ENCODE measurements at places on chromosomes 1 and 21.

- peak; percentile 40 for DNase-seq
Measured at GRCh38 chr1:78348496-78349284, 142.1 kb upstream of the PTGFR start.

DNA sequence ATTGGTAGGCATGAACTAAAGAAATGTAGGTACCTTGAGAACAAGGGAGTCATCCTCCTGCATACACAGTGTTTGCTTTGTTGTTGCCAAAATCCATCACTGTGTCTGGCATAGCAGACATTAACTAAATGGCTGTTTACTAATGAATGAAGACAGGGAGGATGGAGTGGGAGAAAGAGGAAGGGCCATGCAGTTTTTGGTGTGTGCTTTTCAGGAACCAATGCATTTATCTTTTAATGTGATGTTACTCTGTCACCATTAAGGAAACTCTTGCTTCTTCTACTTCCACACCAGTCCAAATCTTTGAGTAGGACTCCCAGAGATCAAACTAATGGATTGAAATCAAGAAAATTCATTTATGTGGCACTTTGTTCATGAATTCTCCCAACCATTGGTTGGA, 55.6 kb upstream of the DUSP10 start:
- DNase-seq, result no peak

DNA sequence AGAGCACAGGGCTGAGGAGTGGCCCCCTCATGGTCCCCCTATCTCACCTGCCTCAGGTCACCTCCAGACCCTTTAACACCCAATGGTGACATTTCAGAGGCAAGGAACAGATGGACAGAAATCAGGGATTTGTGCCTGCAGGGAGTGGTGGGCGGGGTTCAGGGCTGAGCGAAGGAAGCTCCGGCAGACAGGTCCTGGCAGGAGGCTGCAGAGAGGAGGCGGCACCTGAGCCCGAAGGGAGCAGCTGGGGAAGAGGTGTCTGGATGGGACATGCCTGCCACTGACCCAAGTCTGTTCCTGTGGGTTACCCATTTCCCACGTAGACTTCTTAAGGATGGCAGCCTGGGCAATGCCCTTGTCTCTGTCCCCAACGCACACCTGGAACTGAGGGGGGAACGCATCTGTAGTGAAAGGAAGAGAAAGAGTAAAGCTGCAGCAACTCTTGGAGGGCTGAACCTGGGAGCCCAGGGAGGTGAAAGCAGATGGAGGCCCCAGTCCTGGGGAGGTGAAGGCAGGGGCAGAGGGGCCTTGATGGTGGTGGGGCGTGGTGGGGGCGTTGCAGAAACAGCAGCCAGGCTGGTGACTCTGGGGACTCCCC, 61.6 kb upstream of the ADARB1 start:
- DNase-seq, result no peak

DNA sequence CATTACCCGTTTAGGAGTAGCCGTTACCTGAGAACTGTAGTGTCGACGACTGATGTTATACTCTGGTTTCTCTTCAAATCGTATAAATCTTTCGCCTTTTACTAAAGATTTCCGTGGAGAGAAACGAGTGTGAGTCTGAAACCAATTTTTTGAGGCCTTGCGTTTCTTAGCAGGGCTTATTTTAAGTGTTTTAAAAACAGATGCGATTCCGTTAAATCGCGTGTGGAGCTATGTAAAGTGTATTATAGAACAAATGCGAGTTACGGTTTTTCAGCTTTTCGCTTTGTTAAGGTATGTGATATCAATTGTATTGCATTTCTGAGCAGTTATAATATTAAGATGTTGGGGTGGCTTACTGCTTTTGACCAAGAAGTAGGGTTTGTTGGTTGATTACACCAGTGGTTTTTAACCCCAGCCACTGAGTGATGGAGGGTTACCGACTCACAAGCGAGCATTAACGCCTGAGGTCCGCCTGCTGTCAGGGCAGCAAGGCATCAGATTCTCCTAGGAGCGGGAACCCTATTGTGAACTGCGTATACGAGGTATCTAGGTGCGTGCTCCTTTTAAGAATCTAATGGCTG, 18.0 kb downstream of the KIAA2013 start:
- DNase-seq, result peak; percentile 98

GRCh38 chr1:39292401-39292800, 87.9 kb downstream of the MACF1 start:
- DNase-seq, result no peak

- DNase-seq, result peak; percentile 12
Measured at GRCh38 chr1:203176273-203177035, 828 bp upstream of the MYBPH start.

GRCh38 chr1:118995312-118996016, 7.3 kb upstream of the TBX15 start:
- DNase-seq, result no peak

DNA sequence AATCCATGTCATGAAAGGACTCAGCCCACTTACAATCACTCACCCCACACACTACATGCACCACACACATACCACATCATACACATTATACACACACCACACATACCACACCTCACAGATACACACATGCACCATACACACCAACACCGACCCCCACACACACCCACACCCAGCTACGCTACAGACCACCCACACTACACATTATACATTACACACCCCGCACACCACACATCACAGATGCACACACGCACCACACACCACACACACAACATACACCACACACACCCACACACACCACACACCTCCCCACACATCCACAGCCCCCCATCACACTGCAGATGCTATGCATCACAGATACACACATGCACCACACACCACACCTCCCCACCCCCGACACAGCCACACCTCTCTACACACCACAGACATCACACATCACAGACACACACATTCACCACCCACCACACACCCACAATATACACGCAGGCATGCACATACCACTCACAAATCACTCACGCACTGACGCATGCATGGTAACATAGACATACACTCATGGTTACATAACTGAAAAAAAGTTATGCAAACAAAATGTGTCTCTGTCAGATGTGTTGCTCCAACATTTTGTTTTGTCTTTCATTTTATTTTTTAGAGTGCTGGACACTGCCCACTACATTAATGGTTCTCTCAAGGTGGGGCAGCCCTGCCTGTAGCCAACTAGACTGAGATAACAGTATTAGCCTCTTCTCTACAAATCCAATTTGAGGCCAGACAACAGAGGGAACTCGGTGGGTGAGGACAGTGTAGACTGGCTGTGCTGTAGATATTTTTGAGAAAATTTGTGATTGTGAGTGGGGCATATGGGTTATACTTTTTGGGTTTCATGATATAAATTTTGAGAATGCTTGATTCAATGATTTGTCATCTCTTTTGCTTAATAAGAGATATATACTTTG, 15.2 kb upstream of the PGBD2 start:
- no peak for DNase-seq

Data from fibroblast of lung (primary cell).